ENCODE measurements at places on chromosomes 2 and 18.

GRCh38 chr2:3141696-3142095 is 235.9 kb downstream of the EIPR1 start:
- no peak for DNase-seq

DNA sequence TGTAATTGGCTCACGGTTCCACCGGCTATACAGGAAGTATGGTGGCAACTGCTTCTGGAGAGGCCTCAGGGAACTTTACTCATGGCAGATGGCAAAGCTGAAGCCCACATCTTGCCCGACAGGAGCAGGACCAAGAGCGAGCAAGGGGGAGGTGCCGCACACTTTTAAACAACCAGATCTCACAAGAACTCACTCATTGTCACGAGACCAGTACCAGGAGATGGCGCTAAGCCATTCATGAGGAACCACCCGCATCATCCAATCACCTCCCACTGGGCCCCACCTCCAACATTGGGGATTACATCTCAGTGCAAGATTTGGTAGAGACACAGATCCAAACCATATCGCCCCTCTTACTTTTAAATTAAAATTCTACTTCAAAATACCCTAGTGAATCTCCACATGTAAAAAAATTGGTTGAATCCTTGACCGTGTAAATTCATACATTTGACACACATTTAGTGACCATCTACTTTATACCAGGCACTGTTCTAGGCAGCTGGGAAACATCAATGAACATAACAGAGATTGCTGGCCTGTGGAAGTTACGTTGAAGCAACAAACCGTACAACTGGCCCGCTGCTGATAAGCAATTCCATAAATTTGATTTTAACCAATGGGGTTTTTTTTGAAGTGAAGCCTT is 87.6 kb downstream of the ALPK2 start:
- DNase-seq, result no peak

DNA sequence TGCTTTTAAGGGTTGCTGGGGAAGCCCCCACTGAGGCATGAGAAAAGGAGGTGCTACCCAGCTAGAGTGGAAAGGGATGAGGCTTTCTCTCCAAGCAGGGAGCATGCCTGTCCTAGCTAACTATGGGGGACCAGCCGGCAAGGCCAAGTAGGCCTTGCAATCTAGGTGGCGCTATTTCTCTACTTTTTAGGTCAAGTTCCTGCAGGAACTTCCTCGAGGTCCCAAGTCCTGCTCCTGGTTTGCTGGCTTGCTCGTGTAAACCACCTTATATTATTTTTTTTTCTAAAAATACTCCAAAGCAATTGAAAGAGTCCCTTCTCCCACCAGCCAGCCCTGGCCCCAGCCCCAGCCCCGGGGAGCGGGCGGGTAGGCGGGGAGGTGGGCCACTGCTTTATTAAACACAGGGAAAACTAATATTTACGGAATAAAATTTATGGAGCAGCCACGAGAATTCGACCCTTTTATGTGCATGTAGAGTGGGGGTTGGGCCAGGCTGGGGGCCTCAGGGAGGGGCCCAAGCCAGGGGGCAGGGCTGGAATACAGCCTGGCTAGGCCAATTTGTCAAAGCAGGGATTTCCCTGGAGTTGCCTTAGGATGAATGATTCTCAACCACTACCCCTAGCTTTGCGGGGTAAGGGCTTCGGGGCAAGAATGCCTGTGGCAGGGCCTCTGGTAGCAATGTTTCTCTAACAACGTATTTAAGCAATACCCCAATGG is 12.8 kb upstream of the IHH start:
- no peak for DNase-seq

DNA sequence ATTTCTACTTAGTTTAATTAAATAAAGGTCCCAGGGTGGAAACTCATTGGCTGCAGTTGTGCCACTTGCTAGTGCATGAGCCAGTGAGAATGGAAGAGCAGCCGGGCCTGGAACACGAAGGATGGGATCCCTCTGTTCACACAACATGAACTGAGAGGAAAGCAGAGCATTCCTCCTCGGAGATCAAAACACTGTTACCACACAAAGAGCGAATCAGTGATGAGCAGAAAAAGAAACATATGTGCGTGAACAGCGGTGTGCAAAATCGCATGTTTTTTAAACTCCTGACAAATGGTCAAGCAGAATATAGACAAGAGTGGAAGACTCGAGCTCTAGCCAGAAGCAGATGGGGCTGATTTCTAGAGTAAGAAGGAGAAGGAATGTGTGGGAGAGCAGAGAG is 28.4 kb upstream of the ANKRD44 start:
- DNase-seq, result no peak

GRCh38 chr18:64099244-64099643 is 49.6 kb downstream of the LINC00305 start:
- no peak for DNase-seq

DNA sequence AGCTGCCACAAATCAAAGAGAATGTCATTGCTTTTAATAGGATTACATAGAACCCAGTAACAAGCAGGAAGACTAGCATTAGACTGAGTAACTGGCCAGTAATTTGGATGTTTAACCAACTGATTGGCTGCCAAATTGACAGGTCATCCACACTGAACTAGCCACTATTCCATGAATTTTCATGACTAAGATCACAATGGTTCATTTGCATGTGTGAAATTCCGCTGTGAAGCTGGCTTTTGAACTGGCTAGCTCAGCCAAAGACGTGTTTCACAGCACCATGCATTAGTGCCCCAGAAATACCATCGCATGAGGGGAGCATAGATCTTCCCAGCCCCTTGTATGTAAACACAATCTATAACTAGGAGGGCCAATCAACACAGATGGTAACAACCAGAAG is 649.8 kb downstream of the ARHGAP15 start:
- DNase-seq, result no peak
